Retina (tissue), 1 donor: ENCODE measurements at places on chromosomes 11 and 22.
A peak's percentile ranks its signal among the peaks of the same experiment; 100 is the strongest.

DNA sequence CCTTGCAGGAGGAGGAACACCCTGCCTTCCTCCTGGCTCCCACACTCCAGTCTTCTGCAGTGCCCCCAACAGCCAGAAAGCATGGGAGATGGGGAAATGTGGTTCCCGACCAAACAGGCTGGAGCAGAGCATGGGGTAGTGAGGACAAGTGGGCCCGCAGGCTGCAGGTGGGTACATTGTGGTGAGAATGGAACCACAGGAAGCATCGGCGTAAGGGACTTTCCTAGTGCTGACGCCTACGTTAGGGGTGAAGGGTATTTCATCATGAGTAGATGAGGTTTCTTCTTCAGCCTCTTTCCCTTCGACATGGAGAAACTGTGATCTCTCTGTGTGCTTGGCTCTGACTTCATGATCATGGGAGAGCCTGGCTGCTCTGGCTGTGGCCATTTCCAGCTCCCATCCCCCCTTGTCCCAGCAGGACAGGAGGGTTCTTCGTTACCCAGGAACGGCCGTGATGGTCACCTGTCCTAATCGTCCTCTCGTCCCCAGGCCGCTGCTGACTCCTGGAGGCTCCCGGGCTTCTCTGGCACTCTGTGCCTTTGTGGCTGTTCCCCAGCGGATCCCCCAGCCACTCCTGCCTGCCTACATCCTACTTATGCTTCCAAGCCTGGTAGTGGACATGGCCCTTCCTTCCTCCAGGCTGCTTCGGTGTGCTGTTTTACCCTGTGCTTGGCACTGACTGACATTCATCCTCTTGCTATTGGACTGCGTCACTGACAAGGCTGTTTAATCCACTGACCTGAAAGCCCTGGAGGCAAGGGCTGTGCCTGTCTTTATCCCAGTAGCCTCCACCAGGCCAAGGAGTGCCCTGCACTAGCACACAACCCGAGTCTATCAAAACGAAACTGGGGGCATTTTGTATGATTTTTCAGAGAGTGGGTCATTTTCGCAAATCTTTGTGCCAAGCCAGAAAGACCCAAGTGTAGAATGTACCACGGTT is 65.2 kb upstream of the CECR2 start:
- DNase-seq = peak; percentile 22

GRCh38 chr11:44738791-44739190 is 12.0 kb downstream of the TSPAN18 start:
- DNase-seq = no peak

DNA sequence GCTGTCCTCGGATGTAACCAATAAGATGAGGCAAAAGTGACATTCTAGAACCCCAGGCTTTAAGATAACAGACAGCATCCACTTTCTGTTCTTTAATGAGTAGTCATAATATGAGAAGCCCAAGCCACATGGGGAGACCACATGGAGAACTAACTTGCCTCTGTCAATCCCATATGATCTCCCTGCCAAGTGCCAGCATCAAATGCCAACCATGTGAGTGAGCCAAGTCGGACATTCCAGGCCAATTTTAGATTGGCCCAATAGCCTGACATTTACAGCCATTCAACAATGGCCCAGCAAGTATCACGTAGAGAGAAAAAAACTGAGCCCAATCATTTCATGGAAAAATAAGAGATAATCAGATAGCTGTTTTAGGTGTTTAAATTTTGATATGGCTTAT is 2048.3 kb upstream of the RAG2 start:
- no peak for DNase-seq

DNA sequence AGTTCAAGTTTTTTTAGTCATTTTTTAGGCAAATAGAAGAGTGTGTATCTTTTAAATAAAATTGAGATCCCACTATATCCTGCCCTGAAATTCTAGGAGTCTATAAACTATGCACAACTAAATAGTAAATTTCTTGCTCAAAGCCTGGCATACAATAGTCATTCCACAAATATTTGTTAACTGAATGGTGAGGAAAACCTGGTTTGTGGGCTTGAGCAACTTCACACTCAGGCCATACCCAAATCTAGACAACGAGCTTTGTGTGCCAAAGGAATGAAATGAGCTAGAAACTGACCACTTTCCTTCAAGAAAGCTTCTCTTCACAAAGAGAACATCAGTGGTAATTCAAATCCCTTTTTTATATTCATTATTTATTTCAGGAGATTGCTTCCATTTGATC is 39.6 kb upstream of the AMOTL1 start:
- no peak for DNase-seq

DNA sequence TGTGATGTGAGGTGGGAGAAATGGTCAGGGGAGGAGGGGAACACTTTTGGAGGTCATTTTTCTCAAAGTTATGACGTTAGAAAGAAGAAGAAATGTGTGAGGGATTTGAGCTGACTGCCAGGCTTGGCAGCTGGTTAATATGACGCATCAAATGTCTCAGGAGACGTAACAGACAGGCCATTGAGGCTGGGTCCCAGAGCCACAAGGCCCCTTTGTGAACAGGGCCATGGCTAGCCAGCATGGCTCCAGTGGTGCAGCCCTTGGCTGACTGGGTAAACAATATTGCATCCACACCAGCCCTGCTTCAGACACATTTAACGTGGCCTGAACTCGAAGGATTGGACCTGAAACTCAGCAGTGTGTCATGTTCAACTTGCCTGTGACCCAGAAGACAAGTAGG is 34.3 kb downstream of the AMOTL1 start:
- no peak for DNase-seq

DNA sequence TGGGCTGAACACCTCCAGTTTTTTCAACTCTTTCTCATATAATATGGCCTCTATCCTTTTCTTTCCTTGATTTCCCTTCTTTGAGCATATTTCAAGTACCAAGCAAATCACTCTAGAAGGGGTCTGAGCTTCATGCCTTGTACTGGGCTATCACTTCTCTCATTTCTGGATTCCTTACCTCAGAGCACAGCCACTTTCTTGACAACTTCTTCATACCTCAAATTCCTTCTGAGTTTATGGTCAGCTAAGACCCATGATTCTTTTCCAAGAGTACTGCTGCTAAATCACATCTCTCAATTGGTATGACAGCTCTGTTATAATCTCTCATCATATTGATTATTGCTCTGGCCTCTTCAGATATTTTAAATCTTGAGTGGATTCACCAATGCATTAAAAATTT is 224.8 kb upstream of the ZBED5 start:
- DNase-seq = no peak

DNA sequence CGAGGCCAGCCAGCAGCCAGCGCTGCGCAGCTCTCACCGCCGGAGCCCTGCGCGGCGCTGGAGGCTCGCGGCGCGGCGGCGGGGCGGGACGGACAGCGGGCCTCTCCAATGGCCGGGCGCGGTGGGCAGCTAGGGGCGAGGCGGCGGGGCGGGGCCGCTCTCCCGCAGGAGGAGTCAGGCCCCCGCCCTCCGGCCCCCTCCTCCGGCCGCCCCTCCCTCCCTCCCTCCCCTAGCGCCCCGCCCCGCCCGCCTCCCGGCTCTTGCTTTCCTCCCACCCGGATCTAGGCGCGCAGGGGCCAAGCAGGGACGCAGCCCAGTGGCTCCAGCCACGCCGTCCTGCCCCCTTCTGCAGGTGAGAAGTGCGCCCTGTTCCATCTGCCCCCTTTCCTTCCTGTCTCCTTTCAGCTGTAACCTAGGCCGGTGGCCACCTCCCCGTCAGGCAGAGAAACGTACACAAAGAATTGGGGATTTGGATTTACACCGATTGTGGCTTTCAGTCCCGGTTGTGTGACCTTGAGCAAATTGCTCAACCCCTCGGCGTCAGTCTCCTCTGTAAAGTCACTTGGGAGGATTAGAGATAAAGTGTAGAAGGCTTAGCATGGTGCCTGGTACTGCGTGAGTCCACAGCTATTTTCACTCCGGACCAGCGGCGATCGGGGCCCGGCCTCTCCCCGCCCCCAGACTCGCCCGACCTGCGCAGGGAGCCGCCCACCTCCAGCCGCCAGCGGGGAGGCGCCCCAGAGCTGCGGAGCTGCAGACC is at the start of gene FZD4:
Gene FZD4, minus strand, starts transcription at position 35 of the 760 bp plus-strand sequence. CDS start 310 bp downstream, outside the sequence.
- peak; percentile 90 for DNase-seq

GRCh38 chr11:882596-882995 is 28.0 kb downstream of the CHID1 start:
- no peak for DNase-seq

GRCh38 chr11:111788051-111788450 is 21.9 kb upstream of the PPP2R1B start:
- no peak for DNase-seq

GRCh38 chr11:117221775-117222517 is 9.9 kb downstream of the PCSK7 start:
- DNase-seq = no peak

DNA sequence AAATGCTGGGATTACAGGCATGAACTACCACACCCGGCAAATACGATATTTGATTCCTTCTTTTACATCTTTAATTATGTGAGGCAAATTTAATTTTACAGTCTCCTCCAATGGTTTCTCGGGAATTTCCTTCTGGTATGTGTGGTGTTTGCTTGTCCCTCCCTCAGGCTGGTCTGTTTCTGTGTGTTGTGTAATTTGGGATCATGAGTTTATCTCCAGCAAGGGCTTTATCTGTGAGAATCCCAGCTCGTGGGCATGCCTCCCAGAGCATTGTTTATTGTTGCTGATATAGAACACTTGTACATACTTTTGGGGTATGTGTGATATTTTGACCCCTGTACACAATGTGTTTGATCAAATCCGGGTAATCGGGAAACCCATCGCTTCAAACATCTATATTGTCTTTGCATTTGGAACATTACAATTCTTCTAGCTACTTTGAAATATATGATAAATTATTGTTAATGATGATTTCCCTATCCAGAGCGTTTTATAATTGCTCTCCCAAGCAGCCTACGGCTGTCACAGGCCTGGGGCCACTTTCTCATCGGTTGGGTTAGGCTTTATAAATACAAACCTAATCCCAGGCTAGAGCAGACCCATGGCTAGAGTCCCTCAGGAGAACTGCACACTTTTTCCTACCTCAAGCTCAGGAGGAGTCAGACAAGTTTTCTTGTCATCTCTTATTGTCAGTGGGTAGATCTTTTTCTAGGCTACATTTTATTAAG is 15.0 kb upstream of the PRR5 start:
- DNase-seq = no peak

GRCh38 chr11:73958521-73959141 is 7.8 kb downstream of the DNAJB13 start:
- DNase-seq = no peak

DNA sequence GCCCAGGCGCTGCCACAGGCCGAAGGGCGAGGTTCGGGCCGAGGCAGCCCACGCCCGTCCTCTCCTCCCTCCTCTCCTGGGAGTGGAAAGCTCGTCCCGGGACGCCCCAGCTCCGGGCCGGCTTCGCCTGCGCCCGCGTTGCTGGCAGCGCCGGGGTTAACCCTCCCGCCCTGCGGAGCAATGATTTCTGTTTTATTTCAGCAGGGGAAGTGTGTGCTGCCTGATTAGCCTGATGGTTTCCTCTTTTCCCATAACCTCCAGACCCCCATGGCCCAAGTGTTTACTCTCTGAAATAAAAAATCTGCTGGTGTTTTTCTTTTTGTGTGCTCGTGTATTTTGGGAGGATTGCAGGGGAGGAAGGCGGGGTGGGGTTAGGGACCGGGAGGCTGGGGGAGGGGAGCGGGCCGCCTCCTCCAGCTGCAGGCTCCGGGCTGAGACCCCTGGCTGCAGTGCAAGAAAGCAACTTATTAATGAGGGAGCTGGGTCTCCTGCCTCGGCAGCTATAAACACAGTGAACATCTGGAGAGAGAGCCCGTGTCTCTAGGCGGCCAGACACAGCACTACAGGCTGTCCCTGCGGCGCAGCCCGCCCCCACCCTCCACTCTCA is 38.6 kb downstream of the ETS1 start:
- DNase-seq = peak; percentile 42

DNA sequence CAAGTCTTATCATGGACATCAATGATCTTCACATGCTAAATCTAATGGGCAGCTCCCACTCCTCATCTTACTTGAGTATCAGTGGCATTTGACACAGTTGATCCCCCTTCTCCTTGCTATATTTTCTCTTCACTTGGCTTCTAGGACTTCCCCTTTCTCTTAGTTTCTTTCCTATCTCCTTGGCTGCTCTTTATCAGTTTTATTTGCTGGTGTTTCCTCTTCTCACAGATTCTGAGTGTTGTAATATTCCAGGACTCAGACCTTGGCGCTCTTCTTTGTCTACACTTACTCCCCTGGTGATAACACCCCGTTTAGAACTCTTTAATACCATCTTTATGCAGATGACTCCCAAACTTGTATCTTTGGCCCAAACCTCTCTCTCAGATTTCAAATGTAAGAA is 33.9 kb upstream of the RASSF10 start:
- DNase-seq = no peak

DNA sequence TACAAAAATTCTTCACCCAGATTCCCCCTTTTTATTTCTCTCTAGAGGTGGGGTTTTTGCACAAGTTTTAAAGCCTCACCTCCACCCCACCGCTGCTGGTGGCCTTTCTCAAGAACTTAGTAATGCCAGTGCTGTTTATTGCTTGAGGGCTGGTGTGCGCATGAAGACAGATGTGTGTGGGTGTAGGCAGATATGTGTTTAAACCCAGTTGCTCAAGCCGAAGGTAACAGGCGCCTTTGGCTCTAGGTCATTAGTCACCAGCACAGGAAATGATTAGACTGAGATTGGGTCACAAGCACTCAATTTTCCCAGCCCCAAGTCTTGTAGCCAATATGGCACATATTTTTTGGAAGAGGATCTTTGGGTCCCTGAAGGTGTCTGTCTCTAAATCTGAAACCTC is 2.7 kb upstream of the CLMP start:
- DNase-seq = no peak

DNA sequence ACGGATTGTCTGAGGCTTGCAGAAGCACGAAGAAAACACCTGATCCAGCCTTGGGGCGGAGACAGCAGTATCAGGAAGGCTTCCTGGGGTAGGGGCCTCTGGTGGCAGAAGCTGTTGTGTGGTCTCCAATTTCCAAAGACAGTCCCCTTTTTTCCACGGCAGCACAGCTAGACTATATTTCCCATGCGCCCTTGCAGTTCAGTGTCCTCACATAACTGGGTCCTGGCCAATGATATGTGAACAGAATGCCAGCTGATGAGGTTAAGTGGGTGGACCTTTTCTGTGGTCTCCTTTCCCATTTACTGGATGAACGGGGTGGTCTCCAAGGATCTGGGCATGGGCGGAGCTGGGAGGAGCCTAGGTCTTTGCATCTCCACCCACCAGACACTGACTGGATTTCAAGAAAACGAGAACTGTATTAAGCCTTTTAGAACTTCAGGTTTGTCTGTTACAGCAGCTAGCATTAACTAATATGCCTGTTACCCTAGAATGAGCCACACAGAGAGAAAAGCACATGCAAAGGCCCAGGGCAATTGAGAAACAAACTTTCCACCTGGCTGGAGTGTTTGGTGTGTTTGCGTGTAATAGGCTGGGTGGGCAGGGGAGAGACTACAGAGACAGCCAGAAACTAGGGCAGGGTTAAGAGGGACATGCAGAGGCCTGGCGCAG is 6.2 kb downstream of the GAL3ST1 start:
- DNase-seq = no peak

- peak; percentile 56 for DNase-seq
Measured at GRCh38 chr22:44412136-44412731, 85.8 kb downstream of the RTL6 start.
